NCI-H1436 (cell line): ENCODE measurements at places on chromosomes 2 and 18.

GRCh38 chr2:16678964-16679363 lies 13.3 kb upstream of the CYRIA start:
- DNase-seq = no peak

DNA sequence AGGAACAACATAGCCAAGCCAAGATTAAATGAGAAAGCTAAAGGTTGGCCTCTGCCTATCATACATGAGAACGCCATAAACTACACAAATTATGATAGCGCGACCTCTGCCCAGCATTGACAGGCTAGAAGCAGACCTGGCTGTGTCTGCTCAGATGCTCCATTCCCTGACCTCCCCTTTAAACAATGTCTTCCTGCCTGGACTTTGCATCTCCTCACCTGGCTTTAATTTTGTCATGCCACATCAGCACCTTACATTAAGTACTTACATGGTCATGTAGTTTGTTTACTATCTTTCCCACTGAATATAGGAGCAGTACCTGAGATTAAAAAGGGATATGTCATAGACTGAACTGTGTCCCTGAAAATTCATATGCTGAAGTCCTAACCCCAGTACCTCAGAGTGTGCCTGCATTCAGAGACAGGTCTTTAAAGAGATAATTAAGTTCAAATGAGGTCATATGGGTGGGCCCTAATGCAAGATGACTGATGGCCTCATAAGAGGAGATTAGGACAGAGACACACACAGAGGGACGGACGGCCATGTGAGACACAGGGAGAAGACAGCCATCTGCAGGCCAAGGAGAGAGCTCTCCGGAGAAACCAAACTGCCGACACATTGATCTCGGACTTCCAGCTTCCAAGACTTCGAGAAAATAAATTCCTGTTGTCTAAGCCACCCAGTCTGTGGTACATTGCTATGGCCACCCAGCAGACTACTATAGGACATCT lies 103.7 kb downstream of the BIN1 start:
- no peak for DNase-seq

- no peak for DNase-seq
Measured at GRCh38 chr2:138779781-138780445, at the start of gene NXPH2. Gene NXPH2 (minus strand): TSS chr2:138780390. CDS start chr2:138780241, 149 bp downstream.

DNA sequence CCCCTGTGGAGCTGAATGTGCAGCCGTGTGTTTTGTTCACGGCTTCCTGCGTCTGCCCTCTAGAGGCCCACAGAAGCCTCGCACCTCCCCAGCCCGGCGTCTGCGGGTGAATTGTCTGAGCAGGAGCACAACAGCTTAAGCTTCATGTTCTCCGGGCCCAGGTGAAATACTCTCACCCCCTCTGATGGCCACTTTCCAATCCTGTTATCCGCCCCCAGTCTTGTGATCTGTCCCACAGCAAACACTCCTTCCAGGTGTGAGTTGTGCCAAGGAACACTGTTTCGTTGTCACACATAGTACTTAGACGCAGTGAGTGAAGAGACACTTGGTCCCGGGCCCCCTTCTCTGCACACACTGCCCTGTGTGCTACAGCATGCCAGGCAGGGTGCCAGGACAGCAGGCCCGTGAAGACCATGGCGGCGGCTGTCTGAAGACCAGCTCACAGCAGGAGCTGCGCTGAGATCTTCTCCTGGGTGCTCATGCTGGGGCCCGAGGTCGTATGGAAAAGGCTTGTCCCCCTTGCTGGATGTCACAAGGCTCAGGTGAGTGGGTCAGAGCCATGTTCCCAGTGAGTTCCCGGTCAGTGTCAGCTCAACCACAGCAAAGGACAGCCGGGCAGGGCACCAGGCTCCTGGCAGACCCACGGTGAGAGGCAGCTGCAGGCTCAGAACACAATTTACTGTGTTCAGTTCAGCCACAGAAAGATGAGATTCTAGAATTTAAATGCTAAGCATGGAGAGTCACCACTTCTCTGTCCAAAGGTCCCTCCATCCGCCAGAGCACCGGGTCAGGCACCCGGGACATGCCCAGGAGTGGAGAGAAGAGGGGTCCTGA lies 6.8 kb upstream of the PXDN start:
- peak; percentile 75 for DNase-seq

- DNase-seq = no peak
Measured at GRCh38 chr2:9263428-9263827, 56.8 kb downstream of the ASAP2 start.

GRCh38 chr18:55121397-55122170 lies 162.3 kb upstream of the CCDC68 start:
- DNase-seq = no peak

DNA sequence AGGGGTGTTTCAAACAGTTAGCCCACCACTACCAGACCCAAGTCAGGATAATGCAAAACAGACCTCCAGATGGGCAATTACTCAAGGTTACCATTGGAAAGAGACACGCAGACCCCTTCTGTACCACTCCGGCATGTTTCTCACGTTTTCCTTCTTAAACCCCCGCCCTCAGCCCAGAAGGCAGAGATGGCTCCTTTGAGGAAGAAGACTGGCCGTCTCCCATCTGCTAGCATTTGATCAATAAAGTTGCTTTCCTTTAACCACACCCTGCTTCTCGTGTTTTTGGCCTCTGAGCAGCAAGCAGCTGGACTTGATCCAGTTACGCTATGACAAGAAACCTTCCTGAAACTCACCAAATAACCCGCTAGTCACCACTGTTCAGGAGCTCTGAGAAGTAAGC lies 1012.4 kb upstream of the GYPC start:
- no peak for DNase-seq

- no peak for DNase-seq
Measured at GRCh38 chr18:12886498-12887126, 2.6 kb upstream of the PTPN2 start.

DNA sequence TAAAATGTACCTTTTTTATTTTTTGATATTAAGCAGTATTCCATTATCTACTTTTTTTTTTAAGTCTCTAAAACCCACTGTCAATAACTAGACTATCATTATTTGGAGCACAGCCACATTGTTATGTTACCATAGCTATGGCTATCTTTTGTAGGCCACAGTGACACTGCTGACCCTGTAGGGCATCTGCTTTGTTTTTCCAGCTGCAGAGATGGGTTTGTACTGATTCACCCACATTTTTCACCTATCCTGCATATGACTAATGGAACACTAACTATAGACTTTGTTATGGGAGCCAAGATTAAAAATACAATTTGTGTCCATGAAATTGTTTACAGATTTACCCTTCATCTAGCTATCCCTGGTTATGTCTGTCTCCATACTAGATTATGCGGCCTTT lies 21.6 kb upstream of the OTX1 start:
- no peak for DNase-seq

GRCh38 chr18:75054046-75054445 lies 154.9 kb downstream of the PTGR3 start:
- DNase-seq = no peak

DNA sequence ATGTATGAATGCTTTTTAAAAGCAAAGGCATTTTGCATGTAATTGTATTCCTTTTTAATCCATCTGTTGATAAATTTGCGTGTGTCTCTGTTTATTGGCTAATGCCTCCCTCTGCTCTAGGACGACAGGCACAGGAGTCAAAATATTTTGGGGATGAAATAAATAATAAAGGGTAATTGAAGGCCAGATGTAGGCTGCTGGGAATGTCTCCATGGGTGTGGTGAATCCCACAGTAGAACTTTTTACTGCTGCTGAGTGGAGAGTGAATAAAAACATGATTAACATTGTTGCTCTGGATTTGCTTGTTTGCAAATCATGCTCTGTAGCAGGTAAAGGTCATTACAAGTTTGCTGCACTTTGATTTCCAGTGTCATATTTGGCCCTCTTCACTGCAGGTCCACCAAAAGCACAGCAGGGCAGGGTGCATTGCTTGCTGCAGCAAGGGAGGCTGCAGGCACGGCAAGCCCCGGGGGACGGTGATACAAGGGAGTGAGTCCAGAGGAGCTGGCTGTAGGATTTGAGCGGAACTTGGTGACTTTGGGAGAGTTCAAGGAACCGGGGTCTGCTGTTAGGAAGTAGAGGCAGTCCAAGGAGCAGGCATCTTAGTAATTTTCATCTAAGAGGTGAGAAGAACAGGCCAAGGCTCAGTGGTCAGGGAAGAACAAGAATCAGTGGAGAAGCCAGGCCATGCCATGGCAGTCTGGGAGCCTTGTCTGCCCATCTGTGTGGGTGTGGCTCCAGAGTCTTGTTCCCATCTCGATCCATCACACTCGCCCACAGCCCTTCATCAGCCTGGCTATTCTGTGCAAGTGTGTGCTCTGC lies 201.5 kb upstream of the RAB6C start:
- DNase-seq = no peak

- DNase-seq = no peak
Measured at GRCh38 chr2:200411831-200412230, 98.0 kb downstream of the KCTD18 start.

- no peak for DNase-seq
Measured at GRCh38 chr18:73232933-73233332, 365.1 kb upstream of the NETO1 start.

- no peak for DNase-seq
Measured at GRCh38 chr2:181106789-181107627, 126.6 kb downstream of the UBE2E3 start.

DNA sequence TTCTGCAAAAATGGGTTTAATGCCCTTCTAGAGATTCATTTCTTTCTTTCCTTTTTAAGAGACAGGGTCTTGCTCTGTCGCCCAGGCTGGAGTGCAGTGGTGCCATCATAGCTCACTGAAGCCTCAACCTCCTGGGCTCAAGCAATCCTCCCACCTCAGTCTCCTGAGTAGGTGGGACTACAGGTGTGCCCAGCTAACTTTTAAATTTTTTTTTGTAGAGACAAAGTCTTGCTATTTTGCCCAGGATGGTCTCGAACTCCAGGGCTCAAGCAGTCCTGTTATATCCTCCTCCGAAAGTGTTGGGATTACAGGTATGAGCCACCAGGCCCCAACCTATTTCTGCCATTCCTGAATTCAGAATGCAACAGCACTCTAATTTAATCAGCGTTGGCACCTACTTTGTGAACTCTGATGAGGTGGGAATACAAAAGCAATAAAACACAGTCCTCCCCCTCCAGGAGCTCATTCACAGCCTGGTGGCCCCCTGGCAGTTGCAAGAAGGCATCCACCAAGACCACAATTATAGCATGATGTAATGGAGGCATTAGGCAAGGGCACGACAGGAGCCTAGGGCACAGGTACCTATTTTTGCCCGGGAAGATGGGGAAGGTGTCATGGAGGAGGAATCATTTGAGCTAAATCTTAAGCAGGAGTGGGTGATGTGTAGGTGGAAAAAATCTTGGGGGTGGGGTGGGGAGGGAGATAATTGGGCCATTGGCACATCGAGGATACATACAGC lies 5.1 kb downstream of the RHOB start:
- DNase-seq = no peak

- no peak for DNase-seq
Measured at GRCh38 chr18:79924814-79925731, 26.4 kb downstream of the SLC66A2 start.

GRCh38 chr2:26729311-26729710 lies 34.8 kb upstream of the SLC35F6 start:
- DNase-seq = no peak

DNA sequence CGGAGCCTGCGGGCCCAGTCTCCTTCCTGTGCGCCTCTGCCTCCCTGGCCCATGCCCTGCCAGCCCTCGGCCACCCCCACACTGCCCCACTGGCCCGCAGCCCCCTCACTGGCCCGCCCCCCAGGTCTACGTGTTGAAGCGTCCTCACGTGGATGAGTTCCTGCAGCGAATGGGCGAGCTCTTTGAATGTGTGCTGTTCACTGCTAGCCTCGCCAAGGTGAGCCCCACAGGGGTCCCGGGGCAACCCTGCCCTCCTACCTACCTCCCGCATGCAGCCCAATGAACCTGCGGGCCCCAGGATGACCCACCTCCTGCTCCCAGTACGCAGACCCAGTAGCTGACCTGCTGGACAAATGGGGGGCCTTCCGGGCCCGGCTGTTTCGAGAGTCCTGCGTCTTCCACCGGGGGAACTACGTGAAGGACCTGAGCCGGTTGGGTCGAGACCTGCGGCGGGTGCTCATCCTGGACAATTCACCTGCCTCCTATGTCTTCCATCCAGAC lies 3.3 kb downstream of the CTDSP1 start:
- no peak for DNase-seq

- peak; percentile 31 for DNase-seq
Measured at GRCh38 chr18:43830947-43831346, 553.7 kb upstream of the SYT4 start.

DNA sequence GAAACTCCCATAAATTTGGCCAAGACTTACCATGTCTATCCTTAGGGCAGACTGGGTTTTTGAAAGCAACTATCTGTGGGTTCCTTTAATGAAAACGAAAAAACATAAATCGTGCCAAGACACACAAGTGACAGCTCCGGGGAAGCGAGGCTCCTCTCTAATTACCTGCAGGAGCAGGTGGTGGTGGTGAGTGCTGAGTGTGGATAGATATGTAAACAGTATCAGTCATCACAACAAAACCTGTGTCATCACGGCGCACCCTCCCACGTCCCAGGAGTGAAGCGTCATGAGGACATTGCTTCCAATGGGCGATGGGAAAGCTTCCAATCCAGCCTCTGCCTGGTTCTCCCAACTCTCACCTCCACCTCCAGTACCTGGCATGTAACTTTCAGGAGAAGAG lies 31.3 kb downstream of the ACKR3 start:
- peak; percentile 73 for DNase-seq
